Neural progenitor cell (in vitro differentiated cells): ENCODE measurements at places on chromosomes 5 and 9.

GRCh38 chr5:151475388-151475787 is 28.0 kb downstream of the SLC36A1 start:
- no peak for DNase-seq

DNA sequence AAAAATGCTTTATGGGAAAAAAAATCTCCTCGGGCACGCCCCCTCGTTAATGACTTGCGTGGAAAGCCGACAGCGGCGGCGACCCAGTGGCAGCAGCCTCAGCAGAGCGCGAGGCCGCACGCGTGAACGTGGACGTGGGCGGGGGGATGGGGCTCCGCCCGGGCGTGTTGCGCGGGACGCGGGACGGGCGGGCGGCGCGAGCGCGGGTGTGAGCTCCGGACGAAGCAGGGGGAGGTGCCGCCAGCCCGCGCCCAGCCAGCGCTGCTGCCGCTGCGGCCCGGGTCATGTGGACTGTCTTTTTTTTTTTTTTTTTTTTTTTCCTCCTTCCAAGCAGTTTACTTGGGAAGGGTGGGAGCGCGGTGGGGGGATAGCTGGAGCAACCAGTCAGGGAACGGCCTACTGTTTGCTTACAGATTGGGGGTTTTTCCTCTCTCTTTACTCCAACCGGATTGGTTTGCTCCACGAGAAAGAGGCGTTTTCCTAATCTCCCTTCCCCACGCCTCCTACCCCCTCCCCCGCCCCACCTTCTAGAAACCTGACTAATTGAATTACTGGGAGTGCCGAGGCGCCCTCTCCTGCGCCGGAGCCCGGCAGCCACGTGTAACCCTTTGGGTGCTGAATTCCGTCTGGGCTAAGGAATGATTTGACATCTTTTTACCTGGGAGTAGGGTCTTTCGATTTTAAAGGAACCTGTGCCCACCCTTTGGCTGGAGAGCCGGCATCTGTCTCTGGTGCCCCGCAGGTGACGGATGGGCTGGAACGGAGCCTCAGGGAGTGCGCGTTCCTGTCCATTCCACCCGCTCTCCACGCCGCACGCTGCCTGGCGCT is 1.7 kb upstream of the EFNA5 start:
- peak; percentile 97 for DNase-seq

DNA sequence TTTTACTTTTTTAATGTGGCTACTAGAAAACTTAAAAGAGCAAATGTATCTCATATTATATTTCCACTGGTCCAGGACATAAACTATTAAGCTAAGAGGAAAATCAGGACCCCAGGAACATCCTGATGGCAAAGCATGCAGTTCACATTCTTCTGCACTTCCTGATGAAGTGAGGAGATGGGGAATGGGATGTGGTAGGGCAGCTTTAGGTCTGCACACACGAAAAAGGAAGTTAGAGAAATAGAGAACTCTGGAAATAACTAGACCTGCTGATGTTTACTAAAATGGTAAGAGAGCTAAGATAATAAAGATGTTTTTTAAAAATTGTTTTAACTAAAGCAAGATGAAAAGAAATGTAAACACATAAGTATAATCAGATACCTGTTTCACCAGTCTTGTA is 39.7 kb upstream of the NIPBL start:
- DNase-seq = no peak

GRCh38 chr5:107253246-107253645 is 417.5 kb downstream of the EFNA5 start:
- no peak for DNase-seq

DNA sequence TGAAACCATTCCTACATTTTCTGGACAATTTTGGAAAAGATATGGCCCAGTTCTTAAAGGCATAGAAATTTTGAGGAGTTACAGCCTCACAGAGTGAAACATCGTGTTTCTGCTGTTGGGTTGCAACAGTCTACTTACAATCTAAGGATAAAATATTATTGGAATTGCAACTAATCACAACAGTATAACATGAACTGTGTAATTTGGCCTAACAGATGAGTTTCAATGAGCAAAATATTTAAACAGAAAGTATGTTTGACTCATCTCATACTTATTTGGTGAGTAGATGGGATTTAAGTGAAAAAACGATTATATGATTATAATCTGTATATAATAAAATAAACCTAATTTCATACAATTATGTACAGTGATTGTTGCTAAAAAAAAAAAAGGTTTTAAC is 1061.8 kb downstream of the CDH12 start:
- no peak for DNase-seq

- peak; percentile 23 for DNase-seq
Measured at GRCh38 chr9:650362-650761, 191.1 kb upstream of the DMRT1 start.

GRCh38 chr5:40680741-40681362 is 1.1 kb downstream of the PTGER4 start:
- DNase-seq = peak; percentile 44
